ENCODE measurements at places on chromosomes 12 and 14. TPM values are rescaled to one million over a fixed set of nuclear protein-coding genes. Genes with fewer than 3 reads are reported as not detected.
A peak's percentile ranks its signal among the peaks of the same experiment; 100 is the strongest.

- H3K27ac ChIP-seq = no peak overlapping the region
- H3K36me3 ChIP-seq = no peaks in the 10 kb centered on the region
- H3K27me3 ChIP-seq = no peaks in the 10 kb centered on the region
- H3K4me3 ChIP-seq = no peak overlapping the region
- DNase-seq = no peak
Observed at GRCh38 chr12:71749666-71750065, 5.0 kb upstream of the RAB21 start.

DNA sequence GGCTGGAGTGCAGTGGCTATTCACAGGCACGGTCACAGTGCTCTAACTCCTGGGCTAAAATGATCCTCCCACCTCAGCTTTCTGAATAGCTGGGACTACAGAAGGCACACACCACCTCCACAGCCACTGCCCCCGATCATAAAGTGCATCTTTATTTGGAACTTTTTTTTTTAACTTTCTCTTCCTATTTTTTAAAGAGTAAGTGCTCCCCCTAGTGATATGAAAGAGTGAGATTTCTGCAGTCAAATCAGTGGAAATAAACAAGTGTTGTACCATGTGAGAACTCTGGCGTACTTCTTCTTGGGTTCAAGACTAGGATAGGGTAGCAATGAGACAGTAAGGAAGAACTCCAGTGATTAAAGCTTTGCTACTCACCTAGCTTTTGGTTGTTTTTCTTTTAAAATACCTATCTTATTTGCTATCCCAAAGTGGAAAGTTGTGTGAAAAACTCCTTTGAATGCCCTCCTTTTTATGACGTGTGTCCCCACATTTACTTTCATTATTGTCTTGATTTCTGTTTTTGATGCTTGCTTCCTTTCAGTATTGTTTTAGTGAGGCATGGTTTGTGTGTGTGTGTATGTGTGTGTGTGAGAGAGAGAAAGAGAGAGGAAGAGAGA, 6.6 kb downstream of the PPP4R4 start:
- no peaks in the 10 kb centered on the region for H3K4me1 ChIP-seq
- DNase-seq = no peak
- H3K27me3 ChIP-seq = no peaks in the 10 kb centered on the region
- no peaks in the 10 kb centered on the region for H3K36me3 ChIP-seq
- peak overlapping the region; percentile 40 for H3K27ac ChIP-seq
- no peak overlapping the region for H3K4me3 ChIP-seq

DNA sequence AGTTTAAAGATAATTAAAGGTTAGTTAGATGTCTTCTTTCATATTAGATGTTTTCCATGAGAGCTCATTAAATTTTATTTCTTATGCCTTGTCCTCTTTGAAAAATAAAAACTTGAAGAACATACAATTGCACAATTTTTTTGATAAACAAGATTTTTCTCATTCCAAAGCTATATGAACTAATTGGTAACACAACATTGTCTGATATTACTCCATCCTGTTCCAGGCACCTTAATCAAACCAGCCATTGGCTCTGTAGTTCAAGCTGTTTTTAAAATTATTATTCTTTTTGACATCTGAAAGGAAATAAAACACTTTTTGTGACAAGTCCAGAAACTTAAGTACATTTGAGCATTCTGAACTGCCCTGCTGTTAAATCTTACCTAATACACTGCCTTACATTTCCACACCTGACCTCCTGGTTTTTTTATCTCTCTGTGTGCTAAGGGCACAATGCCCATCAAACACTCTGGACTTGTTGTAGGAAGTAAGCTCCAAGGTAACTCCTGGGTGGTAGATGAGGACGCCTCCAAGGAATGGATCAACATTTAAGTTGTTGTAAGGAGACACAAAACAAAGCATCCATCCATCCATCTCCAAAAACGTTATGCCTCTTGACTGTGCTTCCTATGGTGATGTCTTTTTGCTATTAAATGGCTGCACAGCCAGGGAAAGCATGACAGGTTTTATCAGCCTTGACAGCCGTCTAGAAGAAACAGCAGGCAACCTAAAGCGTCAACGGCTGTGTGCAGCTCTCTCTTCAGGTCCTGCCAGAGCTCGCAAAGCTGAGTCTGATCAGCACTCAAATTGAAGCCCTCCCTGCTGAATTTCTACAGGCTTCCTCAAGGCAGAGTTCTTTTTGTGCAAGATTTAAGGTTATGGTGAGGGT, 449.9 kb upstream of the FLRT2 start:
- H3K27me3 ChIP-seq = no peaks in the 10 kb centered on the region
- no peak overlapping the region for H3K4me3 ChIP-seq
- H3K36me3 ChIP-seq = no peaks in the 10 kb centered on the region
- no peak overlapping the region for H3K27ac ChIP-seq
- no peaks in the 10 kb centered on the region for H3K4me1 ChIP-seq

DNA sequence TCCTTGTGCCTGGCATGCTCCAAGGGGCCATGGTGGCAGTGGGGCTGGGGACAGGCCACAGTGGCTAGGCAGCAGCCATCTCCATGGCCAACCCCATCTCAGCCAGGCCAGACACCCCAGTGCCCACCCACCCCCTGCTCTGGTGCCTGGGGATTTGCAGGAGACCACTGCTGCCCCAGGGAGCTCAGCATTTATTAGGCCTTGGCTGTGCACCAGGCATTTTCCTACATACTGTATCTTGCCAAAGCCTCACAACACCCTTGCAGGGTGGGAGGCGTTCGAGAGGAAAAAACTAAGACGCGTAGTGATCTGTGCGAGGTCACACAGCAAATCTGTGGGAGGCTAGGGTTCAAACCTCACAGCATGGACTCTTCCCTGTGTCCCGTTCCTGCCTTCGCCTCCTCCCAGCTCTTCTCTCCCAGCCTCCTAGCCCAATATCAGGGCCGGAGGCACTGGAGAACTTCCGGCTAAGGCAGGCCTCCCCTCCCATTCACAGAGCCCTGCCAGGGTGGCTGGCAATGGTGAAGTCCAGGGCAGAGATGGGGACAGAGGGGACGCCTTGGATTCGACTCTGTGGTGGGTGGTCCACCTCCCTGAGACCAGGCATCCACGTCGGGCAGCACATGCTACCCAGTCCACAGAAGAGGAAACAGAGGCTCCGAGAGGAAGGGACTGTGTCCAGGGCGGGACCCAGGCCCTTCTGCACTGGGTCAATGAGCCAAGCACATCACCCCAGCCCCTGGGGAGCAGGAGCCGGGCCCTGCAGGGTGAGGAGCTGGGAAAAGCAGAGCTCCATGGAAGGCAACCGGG, 57.4 kb downstream of the FAM222A start:
- H3K36me3 ChIP-seq = no peaks in the 10 kb centered on the region
- H3K4me3 ChIP-seq = no peak overlapping the region
- no peak for DNase-seq

- no peak overlapping the region for H3K4me3 ChIP-seq
- no peaks in the 10 kb centered on the region for H3K36me3 ChIP-seq
- no peaks in the 10 kb centered on the region for H3K27me3 ChIP-seq
- DNase-seq = no peak
- H3K27ac ChIP-seq = no peak overlapping the region
Observed at GRCh38 chr12:64522316-64522715, 70.4 kb downstream of the TBK1 start.

DNA sequence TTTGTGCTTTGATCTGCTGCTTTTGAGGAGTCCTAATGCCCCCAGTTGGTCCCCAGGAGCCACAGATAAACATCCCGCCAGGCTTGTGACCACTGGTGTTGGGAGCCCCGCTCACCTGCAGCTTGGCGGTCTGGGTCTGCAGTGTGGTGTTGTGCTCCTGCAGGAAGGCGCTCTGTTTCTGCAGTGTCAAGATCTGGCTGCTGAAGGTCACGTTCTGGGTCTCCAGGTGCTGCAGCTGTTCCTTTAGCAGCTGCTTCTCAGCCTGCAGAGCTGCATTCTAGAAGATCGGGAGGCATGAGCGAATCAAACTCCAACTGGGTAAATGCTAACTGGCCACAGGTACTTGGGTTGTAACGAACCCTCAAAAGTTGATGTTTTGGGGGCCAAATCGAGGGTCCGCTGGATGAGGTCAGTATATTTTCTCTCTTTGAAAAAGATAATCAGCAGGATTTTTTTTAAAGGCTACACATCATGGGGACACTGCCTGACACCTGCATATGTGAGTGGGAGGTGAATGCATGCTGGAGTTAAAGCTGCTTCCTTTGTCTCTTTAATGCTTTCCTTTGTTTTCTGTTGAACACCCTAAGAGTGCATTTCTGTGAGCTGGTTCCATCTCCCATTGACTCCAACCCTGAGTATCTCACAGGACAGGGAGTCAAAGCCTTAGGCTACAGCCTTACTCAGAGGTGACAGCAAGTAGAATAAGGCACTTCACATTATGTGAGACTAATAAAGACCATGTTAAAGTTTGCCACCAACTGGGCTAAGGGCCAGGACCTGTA, 61.3 kb upstream of the GPR68 start:
- no peaks in the 10 kb centered on the region for H3K27me3 ChIP-seq
- H3K4me1 ChIP-seq = peaks cover 25% of the 10 kb centered on the region
- H3K36me3 ChIP-seq = peaks cover 84% of the 10 kb centered on the region
- H3K27ac ChIP-seq = no peak overlapping the region
- no peak for DNase-seq
- no peak overlapping the region for H3K4me3 ChIP-seq

GRCh38 chr12:11812586-11813437, 163.3 kb downstream of the ETV6 start:
- DNase-seq = peak; percentile 10
- H3K4me1 ChIP-seq = peaks cover 17% of the 10 kb centered on the region
- no peak overlapping the region for H3K27ac ChIP-seq
- H3K36me3 ChIP-seq = no peaks in the 10 kb centered on the region
- no peak overlapping the region for H3K4me3 ChIP-seq
- no peaks in the 10 kb centered on the region for H3K27me3 ChIP-seq

- no peak overlapping the region for H3K4me3 ChIP-seq
- peaks cover 48% of the 10 kb centered on the region for H3K4me1 ChIP-seq
- DNase-seq = no peak
- H3K27ac ChIP-seq = no peak overlapping the region
- no peaks in the 10 kb centered on the region for H3K36me3 ChIP-seq
- no peaks in the 10 kb centered on the region for H3K27me3 ChIP-seq
Observed at GRCh38 chr14:77612011-77612620, 4.3 kb downstream of the SPTLC2 start.

GRCh38 chr12:20272801-20273200, 95.5 kb upstream of the PDE3A start:
- DNase-seq = no peak
- no peaks in the 10 kb centered on the region for H3K36me3 ChIP-seq
- H3K27ac ChIP-seq = no peak overlapping the region
- no peaks in the 10 kb centered on the region for H3K4me1 ChIP-seq
- no peaks in the 10 kb centered on the region for H3K27me3 ChIP-seq
- H3K4me3 ChIP-seq = no peak overlapping the region

- peaks cover 18% of the 10 kb centered on the region for H3K4me1 ChIP-seq
- H3K36me3 ChIP-seq = no peaks in the 10 kb centered on the region
- no peaks in the 10 kb centered on the region for H3K27me3 ChIP-seq
- H3K4me3 ChIP-seq = peak overlapping the region; percentile 94
- H3K27ac ChIP-seq = no peak overlapping the region
- peak; percentile 65 for DNase-seq
Observed at GRCh38 chr12:67647181-67647798, 1.3 kb upstream of the DYRK2 start.

MUCL1 gene
- not detected for total RNA-seq

CDC42BPB gene
- 1.6 TPM for total RNA-seq

CCDC38 gene
- total RNA-seq = 0.46 TPM

SPRYD4 gene
- total RNA-seq = 3.9 TPM

TRIM9 gene
- total RNA-seq = 0.85 TPM

Data from CD8-positive, alpha-beta memory T cell (primary cell).